NCI-H2227 treated with DMSO at 0.1 percent for 48 hours (cell line): ENCODE measurements at places on chromosomes 7 and 10.
A peak's percentile ranks its signal among the peaks of the same experiment; 100 is the strongest.

- no peak for DNase-seq
Observed at GRCh38 chr10:28295336-28295735, 7.5 kb downstream of the MPP7 start.

DNA sequence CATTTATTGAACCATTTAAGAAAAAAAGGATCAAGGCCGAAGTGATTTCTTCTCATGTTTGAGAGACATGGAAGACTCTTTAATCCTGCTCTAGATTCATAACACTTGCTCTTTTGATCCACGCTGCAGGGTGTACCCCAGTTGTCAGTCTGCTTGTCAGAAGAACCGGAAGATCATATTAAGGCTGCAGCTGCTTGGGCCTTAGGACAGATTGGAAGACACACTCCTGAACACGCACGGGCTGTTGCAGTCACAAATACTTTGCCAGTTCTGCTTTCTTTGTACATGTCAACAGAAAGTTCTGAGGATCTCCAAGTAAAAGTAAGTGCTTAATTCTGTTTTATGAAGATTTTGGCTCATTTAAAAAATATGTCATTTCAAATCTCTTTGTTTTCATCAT, 46.3 kb downstream of the SPAG6 start:
- DNase-seq = no peak

GRCh38 chr10:125708971-125709503, 10.5 kb upstream of the EDRF1 start:
- no peak for DNase-seq

DNA sequence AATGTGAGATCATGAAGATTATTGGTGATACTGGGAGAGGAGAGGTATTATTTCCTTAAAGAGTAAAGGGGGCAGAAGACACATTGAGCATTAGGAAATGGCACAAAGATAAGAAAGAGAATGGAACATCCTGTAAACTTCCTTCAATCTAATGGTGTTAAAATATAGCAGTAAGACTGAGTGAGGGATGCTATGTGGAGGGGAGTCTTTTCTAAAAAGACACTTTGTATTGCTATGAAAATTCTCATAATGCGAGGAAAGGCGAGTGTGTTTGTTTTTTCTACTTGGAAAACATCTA, 405.2 kb downstream of the ARL4A start:
- DNase-seq = peak; percentile 72

DNA sequence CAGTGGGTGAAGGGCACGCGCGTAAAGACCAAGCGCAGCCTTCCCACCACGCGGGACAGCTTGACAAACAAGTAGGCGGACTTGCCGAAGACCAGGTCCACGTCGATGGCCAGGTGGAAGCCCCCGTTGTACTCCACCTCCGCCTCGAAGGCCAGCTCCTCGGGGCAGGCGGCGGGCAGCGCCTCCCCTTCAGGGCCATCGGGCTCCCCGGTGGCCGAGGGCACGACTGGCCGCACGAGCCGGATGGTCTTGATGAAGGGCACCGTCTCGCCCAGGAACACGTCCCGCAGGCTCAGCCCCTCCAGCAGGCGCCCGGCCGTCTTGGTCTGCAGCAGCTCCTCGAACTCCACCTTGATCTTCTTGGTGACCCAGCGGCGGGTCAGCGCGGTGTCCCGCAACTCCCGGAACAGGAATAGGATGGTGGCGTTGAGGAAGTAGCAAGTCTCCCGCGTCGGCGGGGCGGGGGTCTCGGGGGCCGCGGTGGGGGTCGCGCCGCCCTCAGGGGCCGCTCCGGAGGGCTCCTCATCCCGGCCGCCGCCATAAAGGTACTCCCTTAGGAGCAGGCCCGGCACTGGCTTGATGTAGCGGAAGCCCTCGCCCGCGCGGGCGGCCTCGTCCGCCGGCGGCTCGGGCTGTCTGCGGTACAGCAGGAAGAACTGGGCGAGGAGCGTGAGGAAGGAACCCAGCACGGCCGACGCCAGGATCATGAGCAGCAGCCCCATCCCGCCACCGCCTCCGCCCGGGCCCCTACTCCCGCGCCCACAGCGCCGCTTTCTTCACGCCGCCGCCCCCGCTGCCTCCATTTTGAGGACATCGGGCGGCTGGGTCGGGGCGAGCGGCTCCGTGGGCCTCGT, 507 bp downstream of the PDZD8 start:
- DNase-seq = no peak

- peak; percentile 43 for DNase-seq
Observed at GRCh38 chr10:98467506-98468318, 21.0 kb upstream of the HPS1 start.

- no peak for DNase-seq
Observed at GRCh38 chr7:85974176-85974575, 669.5 kb upstream of the GRM3 start.

DNA sequence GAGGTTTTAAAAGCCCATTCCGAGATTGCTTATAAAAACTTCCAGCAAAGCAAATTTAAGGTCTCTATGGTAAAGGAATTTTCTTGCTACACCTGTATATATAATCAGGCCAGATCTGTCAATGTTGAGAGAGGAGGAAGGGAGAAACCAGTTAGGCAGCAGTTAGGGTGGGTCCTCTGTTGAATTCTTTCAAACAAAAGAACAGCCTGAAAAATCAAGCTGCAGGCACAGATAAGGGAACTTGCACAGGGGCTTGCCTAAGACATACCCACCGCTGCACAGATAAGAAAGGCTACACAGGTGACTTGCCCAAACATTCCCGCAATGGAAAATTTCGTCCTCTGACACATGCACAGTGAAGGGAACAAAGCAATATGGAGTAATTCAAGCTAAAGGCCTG, 59.8 kb upstream of the IMMP2L start:
- DNase-seq = no peak

GRCh38 chr10:28256776-28257175, 46.1 kb downstream of the MPP7 start:
- no peak for DNase-seq

DNA sequence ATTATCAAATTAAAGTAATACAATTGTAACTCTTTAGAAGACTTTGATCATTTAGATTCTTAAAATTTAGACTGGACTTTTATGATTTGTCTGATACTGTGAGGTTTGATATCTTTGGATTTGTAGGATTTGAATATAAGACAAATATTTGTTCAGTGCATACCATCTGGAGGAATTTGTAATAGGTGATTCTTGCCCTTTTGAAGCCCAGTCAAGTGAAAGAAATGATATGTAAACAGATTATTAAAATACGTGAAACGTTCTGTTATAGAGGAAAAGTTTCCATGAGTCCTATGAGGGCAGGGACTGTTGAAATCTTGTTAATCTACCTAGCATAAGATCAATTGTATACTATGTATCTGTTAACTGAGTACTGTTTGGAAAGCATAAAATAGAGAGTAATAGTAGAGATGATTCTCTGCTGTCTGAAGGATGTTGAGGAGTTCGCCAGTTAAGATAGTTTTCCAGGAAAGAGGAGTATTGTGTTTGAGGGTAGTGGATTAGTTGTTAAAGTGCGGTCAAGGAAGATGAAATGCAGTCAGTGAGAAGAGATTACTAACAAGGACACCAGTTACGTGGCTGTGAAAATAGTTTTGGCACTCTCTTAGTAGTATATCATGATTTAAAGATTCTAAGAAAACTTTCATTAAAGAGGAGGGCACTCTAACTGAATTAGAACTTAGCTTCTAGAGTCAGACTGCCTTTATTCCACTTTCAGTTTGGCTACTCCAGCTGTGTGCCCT, 14.4 kb downstream of the PDCD4 start:
- no peak for DNase-seq

DNA sequence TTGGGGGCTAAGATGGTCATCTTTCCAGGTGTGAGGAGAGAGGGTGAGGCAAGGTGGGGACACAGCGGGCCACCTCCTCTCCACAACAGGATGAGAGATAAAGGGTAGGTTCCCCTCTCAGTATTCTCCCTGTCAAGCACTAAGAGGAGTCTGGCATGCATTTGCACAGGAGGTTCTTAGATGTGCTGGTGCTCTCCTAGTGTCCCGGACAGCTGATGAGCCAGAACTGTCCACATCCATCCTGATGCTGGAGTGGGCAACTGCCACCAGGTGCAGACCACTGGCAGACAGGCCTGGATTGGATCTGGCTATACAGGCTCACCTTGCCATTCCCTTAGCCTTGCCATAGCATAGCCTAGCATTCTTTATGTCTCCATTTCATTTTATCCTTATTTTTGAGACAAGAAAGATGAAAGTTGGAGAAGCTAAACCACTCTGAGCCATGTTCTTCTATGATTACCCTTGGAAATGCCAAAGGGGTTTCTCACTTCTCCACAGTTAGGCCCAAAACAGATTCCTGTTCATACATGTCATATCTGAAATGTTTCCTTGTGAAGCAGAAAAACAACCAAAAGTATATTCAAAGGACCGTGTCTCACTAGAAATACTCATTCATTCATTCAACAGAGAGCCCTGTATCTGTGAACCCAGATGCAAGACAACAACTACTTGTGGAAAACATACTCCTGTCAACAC, 48.8 kb upstream of the ANTXRL start:
- DNase-seq = no peak

GRCh38 chr7:148356303-148356702, 234.3 kb upstream of the C7orf33 start:
- DNase-seq = no peak

GRCh38 chr10:118458957-118459641, 117.0 kb upstream of the FAM204A start:
- no peak for DNase-seq

DNA sequence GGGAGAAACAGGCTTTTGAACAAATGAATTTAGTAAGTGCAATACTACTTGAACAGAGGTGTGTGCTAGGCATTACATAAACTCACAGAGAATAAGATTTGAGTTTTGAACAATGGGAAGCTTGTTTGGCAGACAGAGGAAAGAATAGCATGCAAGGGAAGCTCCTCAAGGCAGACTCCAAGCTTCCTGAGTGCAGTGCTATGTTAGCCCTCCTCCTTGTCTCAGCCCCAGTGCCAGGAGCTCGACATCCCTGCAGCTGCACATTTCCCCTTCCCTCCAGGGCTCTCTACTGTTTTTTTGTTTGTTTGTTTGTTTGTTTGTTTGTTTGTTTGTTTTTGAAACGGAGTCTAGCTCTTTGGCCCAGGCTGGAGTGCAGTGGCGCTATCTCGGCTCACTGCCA, 237.5 kb downstream of the IPMK start:
- DNase-seq = no peak

GRCh38 chr7:91609525-91609924, 271.0 kb downstream of the MTERF1 start:
- no peak for DNase-seq

DNA sequence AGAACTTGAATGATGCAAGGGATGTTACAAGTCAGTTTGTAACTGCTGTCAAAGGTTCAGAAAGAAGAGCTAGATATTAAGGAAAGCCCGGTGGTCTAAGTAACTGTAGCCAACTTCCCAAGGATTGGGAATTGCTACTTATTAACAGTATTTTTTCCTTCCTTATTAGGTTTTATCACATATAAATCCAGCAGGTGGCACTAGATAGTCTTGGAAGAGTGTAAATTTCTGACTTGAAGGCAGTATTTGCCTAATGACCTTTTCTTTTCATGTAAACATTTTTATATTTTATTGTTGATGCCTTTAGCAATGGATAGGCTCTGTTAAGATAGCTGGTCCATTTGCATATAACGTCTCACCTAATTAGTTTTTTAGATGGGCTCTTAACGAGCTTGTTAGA, 51.2 kb downstream of the ANLN start:
- peak; percentile 5 for DNase-seq

GRCh38 chr10:3025026-3025683, 42.2 kb upstream of the PFKP start:
- no peak for DNase-seq

- no peak for DNase-seq
Observed at GRCh38 chr7:45721686-45722598, 147.8 kb downstream of the ADCY1 start.

DNA sequence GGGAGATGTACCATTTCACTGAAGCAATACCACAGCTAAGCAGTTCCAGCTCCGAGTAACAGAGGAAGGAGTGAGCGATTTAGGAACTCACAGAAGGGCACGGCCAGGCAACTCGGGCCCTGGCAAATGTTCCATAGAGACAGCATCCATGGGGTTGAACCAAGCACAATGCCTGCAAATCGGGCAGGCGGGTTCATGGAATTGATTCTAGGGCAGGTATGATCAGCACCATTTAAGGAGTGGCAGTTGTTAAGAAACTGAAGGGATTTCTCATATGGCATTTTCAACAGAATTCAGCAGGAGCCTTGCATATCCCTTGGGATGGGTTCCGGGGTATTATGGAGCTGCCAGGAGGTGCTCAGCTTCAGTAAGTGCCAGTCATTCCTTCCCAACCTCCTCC, 66.4 kb downstream of the IKZF1 start:
- no peak for DNase-seq

DNA sequence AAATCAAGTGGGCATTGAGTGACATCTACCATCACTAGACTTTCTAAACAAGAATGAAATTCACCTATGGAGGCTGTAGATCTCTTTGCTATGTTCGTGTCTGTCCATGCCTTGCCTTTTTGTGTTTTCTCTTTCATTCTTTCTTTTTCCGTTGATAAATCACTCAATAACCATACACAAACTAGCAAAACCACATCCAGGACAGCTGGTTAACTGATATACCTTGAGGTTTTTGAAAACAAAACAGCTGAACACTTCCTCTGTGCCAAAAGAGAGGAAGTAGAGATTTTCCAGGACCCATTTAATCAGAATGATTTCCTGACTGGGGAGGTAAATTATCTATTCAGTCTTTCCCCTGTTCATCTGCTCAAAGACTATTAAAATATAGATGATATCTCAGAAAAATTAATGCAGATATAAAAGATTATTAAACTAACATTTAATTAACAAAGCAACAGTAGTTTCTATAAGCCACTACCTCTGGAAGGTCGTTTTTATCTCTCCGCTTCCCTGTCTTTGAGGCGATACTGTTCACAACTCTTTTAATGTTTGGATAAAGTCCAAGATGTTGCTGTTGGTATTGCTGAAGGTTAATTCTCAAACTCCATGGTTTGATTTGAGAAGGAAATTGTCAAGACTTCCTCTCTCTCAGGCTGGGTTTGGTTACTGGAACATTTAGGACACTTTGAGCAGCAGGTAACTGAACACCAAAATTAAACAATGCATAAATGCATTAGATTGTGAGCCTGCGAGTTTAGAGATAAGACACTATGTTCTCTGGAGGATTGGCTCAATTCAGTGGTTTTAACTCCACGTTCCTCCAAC, 24.4 kb upstream of the C10orf67 start:
- no peak for DNase-seq

- DNase-seq = peak; percentile 68
Observed at GRCh38 chr7:103073989-103074518, 542 bp downstream of the FBXL13 start.

- DNase-seq = no peak
Observed at GRCh38 chr10:46247181-46247475, 39.7 kb upstream of the ANTXRL start.

- no peak for DNase-seq
Observed at GRCh38 chr7:87877366-87878040, 1.2 kb downstream of the DBF4 start.

GRCh38 chr7:98171449-98171848, 39.8 kb upstream of the BHLHA15 start:
- DNase-seq = no peak
